ENCODE measurements at places on chromosomes 3 and 15.

DNA sequence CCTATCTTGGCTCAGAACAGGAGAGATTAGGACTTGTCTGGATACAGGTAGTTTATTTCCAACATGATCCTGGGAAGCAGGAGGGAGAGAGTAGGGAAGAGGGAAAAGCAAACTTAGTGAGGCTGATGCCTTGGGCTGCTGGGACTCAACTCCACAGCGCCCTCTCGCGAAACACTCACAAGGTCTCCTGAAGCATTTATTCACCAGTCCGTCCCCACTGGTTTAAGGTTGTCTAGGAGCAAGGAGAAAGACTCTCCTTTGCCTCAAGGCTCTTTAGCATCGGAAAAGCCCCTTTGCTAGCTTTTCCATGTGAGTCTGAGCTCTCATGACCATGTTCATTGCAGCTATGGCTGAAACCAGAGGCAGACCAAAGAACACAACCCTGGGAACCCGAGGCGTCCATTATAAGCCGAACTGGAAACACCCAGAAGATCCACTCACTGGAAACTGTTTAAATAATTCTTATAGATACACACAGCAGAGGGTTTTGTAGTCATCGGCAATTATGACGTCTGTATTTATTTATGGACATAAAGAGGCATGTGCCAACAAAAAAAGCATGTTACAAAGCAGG, 244.5 kb downstream of the CD47 start:
- DNase-seq, result peak; percentile 69

DNA sequence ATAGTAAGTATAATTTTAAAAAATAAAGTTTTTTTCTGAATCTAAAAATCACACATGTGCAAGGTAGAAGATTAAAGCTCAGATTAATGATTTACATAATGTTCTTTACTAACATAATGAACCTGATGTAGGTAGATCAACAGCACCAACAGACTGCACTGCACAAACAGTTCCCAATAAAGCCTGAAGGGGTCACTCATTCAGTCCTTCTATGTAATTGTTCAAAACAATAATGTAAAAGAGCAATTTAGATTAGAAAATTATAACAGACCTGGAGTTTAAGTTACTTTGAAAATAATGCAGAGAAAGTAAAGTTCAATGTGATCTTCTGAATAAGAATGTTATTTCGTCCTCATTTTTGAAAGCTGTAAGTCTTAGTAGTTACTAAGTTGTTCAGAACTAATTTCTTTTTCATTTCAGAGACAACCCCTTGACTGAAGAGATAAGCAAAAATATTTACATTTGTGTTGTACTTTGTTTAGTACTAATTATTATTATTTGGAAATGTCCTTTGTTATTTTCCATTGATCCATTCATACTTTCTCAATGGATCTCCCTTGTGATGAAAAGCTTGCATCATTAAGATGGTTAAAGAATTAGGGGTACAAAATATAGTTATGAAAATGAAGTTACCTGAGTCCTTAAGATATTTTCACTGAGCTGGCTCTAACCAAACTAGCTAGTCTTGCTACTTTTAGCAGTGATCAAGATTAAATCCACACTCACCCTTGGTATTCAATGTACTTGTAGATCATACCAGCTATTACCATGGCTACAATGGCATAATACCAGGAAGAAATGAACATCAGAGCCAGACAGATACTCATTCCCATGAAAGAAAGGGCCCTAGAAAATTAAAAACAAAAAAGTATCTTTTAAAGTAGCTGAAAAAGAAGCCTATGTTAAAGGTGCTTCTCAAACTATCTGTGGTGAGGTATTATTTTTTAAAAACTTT, 16.8 kb downstream of the EMC4 start:
- DNase-seq, result peak; percentile 80

DNA sequence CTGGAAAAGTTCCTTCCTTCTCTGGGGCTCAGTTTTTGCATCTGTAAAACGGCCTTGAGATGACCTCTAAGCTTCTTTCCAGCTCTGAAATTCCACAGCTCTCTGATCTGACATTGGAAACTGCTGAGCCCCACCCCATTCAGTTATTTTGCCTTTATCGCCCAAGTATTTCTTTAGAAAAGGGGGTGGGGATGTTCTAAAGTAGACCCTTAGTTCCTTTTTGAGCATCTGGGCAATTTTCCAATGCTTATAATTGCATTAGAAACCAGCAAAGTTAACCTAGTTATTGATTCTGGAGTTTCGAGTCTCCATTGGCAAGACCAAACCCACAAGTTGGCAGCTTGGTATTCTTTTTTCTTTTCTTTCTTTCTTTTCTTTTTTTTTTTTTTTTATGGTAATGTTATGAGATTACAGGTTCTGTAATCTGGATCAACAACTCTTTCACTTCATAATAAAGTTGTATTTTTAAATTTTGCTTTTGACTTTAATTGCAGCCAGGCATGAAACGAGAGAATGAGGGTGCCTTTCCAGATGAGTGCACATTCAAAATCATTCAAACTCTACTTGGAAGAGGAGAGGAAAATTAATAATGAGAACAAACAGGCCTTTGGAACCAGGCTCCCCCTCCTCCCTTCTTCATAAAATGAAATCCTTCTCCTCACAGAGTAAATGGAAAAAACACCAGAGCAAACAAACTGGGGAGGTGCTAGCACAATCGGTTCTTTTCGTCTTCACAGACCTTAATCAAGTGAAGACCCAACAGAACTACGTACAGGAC, 76.8 kb upstream of the LRIG1 start:
- DNase-seq, result no peak

DNA sequence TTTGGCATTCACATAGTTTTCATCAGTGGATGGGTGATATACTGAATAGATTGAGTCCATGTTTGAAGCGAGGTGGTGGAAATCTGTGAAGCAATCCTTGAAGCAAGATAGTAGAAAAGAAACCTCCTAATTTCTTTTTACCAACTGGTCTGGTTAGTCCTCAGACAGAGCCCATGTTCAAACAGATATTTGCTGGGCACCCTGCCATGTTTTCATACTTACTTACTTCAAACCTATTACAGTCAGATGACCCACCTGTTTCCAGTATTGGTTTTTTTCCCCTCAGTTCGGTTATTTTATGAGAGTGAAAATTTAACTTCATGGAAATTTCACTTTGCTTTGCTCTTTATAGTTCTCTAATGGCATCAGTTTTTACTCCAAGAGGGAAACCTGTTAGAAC, 23.7 kb downstream of the EXOSC7 start:
- DNase-seq, result no peak

GRCh38 chr15:56471440-56472069, 6.6 kb upstream of the MNS1 start:
- DNase-seq, result no peak

- DNase-seq, result no peak
Observed at GRCh38 chr3:17932136-17932771, 189.8 kb upstream of the TBC1D5 start.

GRCh38 chr3:49715611-49716121, 3.8 kb downstream of the AMIGO3 start:
- no peak for DNase-seq

GRCh38 chr15:72306211-72306785, 13.7 kb downstream of the CELF6 start:
- DNase-seq, result peak; percentile 88

Data from activated CD4-positive, alpha-beta T cell treated with anti-CD3 and anti-CD28 coated beads, Interleukin-2, amount 10 ng/mL, durations not matched to agents 24 days and 14 days (primary cell).